NCI-H1436 (cell line): ENCODE measurements at places on chromosomes 2 and 18.
A peak's percentile ranks its signal among the peaks of the same experiment; 100 is the strongest.

- DNase-seq, result no peak
Measured at GRCh38 chr2:133477616-133477990, 90.7 kb downstream of the NCKAP5 start.

- DNase-seq, result no peak
Measured at GRCh38 chr2:33134086-33134771, 187.5 kb downstream of the LTBP1 start.

- no peak for DNase-seq
Measured at GRCh38 chr2:14433946-14434495, 198.5 kb upstream of the LRATD1 start.

DNA sequence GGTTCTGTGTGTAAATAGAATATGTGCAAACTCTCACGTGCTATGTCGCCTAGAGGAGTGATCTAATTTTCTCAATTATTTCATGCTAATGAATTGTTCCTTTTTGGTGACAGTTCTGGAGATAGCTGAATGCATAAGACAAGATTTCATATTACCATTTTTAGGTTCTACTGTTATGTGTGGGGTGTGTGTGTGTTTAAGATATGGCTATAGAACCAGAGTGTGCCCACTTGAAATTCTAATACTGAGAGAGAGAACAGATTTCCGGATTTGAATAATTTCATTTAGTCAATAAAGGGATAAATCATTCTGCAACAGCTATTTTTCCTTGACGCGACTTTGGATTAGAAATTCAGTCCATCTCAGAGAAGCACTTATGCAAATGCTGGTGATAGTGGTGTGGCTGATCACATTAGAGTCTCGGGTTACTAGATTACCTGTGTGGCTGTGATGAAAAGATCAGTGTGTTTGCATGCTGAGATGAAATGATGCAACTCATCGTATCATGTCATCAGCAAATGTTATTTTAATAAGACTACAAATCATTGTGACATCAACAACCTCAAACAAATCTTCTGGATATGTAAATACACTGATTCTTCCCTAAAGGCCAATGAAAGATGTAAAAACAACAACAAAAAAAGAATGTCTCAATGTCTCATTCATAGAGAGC, 415.9 kb downstream of the EPHA4 start:
- peak; percentile 65 for DNase-seq

DNA sequence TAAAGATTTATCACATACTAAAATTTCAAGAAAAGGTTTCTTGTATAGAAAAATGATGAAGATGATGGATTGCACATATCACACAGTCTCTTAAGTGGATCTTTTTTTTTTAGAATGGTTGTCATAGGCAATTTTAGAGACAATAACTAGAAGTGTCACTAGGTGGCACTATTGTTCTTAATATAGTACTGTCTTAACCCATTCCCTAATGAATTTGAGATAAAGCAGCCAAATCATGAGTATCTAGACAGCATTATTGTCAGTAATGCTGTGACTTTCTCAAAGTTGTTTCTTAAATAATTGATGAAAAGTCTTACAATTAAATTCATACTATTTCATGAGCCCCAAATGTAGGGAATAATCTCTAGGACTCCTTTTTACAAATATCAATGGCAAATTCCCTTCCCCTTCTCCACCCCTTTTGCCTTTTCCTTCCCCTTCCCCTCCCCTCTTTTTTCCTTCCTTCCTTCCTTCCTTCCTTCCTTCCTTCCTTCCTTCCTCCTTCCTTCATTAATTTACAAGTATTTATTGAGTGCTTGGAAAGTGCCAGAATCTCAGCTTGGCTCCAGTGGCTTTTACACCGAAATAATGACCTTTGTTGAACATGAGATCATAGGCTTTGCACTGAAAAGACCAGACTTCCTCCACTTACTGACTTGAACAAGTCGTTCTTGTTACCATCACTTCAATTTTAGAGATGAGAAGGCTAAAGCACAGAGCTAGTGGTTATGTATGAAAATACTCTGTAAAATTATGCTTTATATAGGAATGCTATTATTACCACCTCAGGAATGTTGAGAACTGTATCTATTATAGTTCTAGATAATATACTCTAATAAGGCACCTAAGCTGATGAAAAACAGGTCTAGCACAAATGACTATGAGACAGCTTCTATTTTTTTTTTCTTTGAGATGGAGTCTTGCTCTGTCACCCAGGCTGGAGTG, 19.8 kb downstream of the MYL12B start:
- peak; percentile 70 for DNase-seq

DNA sequence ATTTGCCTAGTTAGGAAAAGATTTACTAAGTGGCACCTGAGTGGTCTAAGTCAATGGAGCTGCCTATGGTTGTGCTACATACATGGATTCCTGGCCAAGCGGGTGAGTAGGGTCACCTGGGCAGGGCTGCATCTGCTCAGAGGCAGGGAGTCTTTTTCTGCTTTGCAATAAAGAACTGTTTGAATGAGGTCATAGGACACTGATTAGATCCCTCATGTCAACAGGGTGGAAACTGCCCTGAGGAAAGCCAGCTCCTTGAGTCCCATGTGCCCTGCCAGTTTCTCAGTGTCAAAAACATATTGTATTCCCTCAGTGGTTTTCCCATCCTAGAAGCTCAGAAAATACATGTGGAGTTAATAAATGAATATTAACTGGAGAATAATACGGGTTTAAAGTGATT, 4.6 kb downstream of the LAMA3 start:
- DNase-seq, result no peak

DNA sequence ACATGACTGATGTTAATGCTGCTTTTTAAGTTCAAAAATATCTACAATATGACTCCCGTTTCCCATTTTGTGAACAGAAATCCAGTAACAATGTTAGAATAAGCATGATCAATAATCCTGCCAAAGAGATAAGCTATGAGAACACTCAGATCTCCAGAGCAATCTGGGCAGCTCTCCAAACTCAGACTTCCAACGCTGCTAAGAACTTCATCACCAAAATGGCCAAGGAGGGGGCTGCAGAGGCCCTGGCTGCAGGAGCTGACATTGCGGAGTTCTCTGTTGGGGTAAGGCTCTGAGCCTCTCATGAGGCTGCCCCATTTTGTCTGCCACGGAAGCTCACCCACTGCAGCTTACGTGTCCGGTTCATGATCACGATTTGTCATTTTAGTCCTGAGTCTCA, 68.4 kb downstream of the UGGT1 start:
- DNase-seq, result no peak

GRCh38 chr2:3575534-3576262, 638 bp downstream of the RPS7 start:
- no peak for DNase-seq

GRCh38 chr2:123840574-123840973, 184.5 kb upstream of the CNTNAP5 start:
- DNase-seq, result no peak

- DNase-seq, result no peak
Measured at GRCh38 chr18:26074246-26074645, 16.2 kb downstream of the SS18 start.

DNA sequence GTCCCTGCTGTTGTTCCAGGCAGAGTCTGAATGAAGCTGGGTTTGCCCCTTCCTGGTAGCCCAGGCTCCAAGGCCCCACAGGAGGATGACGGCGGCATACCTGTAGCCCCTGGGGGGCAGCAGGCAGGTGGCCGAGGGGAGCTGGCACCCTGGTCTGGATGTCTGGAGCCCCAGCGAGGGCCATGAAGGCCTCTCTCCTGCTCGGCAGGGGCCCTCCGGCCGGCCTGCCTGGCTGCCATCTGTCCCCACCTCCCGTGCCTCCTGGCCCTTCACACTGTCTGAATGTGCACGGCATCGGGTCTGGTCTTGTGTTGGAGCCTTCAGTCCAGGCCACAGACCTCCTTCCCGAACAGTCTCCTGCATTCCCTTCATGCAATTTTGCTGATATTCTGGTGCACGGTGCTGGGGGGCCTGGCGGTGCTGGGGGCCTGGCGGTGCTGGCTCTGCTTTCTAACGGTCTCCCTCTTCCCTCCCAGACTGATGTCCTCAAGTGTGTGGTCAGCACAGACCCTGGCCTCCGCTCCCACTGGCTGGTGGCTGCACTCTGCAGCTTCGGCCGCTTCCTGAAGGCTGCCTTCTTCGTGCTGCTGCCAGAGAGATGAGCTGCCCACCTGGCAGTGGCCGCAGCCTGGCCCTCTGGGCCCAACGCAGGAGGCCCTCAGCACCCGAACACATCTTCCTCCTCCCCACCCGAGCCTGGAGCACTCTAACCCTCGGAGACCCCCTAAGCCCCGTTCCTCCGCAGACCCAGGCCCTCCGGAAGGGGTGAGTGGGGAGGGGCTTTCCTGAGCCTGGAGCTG, 13.5 kb downstream of the BOK start:
- no peak for DNase-seq

DNA sequence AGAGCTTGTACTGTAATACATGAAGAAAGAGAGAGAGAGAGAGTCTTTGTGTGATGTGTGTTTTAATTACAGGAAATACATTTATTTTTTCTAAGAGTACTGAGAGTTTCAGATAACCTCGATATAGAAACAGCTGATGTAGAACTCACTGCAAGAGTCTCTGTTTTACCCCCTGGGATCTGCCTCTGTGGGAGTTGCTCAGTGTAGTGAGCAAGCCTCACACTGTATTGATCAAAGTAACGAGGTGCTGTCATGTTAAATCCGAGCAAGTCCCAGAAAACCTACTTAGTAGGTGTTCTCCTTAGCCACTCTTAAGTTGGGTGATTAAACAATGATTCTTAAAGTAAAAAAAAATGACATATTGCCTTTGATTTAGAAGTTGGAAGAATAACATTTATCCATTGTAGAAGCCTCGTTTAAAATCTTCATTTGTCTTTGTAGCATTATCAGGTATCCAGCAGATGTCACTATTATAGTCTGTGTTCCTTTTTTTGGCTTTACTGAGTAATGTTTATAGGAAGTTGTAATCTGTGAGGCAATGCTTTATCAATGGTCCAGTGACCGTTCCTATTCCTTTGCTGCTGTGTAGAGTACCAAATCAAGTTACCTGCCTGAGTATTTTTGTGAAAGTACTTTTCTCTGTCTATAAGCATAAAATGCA, 219.0 kb downstream of the MYO3B start:
- peak; percentile 13 for DNase-seq

DNA sequence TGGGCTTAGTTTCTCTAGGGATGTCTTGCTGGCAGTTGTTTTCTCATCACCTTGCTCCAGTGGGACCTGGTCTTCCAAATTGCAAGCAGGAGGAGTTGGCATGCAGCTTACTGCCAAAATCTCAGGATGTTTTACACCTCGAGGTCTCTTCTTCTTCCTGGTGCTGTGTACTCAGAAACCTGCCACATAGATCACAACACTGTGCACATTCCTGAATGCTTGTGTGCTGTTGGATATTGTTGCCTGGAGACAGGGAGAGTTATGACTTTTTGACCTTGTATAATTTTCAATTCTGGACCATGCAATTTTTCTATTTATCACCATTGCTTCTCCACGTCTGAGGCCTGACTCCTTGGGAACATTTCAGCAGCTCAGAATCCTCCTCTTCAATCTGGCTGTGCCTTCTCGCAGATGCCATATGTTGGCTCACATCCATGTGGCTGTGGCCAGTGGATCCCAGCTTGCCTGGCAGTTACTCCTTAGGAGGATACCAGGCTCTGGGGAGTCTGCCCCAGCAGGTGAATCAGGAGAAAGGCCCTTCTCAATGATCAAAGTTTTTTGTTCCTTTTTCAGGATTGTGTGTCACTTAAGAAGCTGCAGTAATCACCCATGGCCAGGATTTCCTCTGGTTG, 489.3 kb downstream of the TSN start:
- no peak for DNase-seq

DNA sequence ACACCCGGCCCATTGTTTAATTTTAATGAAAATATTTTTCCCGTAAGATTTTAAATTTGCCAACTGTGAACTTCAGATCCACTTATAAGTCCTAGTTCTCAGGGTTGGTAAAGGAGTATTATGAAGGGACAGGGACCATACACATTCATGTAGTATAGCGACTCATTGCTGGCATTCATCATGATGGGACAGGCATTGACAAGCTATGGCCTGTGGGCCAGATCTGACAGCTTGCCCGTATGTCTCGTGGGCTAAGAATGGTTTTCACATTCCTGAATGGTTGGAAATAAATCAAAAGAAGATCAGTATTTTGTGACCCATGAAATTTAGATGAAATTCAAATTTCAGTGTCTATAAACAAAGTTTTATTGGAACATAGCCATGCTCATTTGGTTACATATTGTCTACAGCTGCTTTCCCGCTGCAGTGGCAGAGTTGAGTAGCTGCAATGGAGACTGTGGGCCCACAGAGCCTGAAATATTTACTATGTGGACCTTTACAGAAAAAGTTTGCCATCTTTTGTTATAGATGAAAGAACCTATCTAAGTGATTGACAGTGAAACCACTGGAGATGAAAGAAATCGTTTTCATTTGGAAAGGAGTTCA, 4.1 kb downstream of the RAPGEF4 start:
- no peak for DNase-seq

GRCh38 chr2:18411626-18412025, 148.8 kb downstream of the RDH14 start:
- no peak for DNase-seq

DNA sequence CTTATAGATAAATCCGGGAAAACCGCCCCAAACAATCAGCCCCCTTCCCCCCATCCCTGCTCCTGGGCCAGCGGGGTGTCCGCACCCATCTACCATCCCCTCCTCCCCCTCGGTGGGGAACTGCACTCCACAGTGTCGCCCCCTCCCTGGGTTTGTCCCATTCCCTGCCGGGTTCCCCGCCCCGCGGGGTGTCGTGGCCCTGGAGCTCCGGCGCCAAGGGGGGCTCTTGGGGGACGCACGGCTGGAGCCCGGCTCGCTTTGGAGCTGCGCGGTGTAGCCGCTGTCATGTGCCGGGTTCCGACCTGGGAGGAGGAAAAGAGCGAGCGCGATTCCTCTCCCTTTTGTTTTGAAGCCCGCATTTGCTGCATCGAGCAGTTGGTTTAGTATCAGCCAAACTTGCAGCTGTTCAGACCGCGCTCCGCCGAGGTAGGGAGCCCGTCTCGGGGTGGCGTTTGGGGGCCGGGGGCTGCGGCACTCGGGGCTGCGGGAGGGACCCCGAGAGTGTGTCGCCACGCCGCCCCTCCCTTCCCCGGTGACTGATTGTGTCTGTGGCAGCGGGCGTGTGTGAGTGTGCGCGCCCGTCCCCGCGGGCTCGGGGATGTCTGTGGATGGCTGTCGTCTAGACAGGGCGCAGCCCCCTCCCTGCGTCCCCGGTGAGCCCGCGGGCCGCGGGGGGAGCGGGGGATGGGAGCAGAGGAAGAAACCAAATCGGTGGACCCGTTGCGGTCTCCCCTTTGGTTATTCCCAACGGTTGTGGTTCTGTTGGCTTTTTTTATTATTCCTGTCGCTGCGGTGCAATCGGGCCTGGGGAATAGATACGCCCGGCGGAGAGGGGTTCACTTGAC, 797 bp downstream of the CTIF start:
- DNase-seq, result no peak

DNA sequence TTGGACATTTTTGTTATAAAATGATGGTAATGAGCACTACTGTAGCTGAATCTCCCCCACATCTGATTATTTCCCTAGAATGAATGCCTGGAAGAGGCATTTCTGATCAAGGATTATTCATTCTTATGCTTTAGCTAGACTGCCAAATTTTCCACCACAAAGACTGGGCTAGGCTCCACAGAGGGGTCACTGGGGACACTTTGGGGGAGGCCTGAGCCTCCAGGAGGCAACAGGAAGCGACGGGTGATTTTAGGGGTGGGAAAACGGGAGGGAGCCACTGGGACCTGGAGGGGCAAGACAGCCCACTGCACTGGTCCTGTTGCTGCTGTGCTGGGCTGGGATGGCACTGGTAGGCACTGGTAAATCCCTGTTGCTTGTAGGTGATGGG, 2.4 kb upstream of the ASB1 start:
- no peak for DNase-seq

- DNase-seq, result no peak
Measured at GRCh38 chr18:6561862-6562291, 147.2 kb upstream of the L3MBTL4 start.
